ENCODE measurements at places on chromosomes 6 and 20.

DNA sequence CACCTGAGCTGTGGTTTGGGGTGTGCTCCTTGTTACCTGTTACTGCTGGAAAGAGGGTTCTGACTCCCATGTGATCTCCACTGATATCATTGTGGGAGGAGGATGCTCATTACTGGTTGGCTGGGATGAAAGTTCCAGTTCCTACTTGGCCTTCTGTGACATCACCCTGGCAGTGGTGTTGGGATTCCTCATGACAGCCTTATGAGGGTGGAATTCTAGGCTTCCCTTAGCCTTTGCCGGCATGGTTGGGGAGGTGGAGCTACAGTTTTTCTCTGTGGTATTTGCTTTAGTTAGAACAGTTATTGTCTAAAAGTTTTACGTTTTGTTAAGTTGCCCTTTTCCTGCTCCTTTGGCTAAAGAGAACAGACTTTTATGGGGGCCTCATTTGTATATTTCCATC lies 112.1 kb downstream of the AFG1L start:
- DNase-seq = no peak

GRCh38 chr20:10060226-10060625 lies 25.4 kb downstream of the ANKEF1 start:
- no peak for DNase-seq

- DNase-seq = no peak
Observed at GRCh38 chr20:37711994-37712964, 18.4 kb downstream of the CTNNBL1 start.

- DNase-seq = no peak
Observed at GRCh38 chr6:53233309-53233708, 84.7 kb upstream of the GCM1 start.

GRCh38 chr6:39801456-39802251 lies 9.5 kb downstream of the DAAM2 start:
- DNase-seq = no peak

DNA sequence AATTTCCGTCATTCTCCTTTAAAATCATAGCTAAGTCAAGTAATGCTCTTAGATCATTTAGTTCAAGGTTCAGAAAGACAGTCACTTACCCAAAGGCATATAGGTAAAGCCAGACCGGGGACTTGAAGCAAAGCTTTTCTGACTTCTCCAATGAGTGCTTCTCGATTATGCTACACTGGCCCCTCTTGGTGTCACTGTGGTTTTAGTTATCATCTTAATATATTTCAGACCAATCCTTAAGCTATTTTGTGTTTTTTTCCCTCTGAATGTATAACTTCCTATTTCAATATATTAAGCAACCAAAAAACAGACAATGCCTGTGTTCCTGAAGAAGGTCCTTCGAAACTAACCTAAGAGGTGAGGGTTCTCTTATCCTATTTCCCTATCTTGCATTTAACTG lies 3.9 kb downstream of the PRDM1 start:
- no peak for DNase-seq

- no peak for DNase-seq
Observed at GRCh38 chr6:1256435-1257008, 55.4 kb upstream of the FOXQ1 start.

All from NCI-H146 (cell line).